ENCODE measurements at places on chromosomes 2 and 18.

GRCh38 chr18:21047126-21047525, 64.5 kb downstream of the ROCK1 start:
- DNase-seq: no peak

DNA sequence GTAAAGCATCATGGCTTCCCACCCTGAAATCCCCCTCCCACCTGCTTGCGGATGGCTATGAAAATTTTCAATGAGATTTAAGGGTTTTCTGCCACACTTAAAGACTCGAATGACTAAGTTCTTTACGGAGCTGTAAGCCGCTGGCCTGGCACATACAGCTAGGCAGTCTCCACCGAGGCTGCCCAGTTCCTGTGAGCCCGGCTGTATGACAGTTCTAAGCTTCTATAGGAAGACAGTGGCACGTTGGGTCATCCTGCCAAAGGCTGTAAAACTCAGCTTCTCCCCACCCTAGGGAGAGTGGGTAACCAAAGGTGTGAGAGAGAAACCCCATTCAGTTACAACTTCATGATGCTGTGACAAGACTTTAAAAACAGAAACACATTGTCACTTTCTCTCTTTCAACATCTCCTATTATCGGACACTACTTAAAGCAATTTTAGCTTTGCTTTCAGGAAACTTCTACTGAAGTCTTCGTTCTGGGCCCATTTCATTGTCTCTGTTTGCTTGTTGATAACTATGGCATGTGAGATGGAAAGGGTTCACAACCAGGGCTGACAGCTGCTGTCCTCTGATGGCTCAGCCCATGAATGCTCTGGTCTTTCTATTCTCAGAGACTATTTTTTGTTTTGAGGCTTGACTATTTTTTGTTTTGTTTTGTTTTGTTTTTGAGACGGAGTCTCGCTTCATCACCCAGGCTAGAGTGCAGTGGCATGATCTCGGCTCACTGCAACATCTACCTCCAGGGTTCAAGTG, 7.1 kb downstream of the CASP8 start:
- DNase-seq: no peak

DNA sequence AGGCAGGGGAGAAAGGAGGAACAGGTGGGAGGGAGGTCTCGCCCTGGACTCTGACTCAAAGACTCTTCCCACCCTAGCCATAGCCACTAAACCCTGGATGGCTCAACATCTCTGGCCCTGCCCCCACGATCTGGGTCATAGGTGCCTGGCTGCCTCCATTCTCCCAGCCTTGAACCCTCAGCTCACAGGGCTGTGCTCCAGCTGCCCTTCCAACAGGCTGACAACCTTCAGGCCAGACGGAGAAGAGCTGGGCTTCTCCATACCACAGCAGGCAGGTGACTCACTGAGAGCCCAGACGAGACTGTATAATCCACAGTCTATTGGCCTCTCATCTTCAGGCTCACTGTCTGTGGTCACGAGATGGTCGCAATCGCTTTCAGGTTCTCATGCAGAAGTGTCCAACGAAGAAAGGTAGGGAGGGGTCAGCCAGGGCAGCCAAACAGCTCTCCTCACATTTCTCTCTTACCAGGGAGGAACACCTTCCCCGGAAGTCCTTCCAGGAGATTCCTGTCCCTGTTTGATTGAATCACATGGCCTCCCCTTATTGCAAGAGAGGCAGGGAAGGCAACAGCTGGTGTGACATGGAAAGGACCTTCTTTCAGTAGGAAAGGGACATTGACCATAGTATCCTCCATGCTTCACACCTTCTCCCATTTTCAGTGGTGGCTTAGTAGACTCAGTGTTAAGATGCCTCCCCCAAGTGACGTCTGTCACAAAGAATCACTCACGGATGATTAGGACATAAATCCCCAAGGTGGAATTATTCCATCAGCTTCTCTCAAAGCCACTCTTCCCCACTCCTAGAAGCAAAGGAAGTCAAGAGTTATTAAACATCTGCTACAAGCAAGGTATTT, 100.1 kb downstream of the MRO start:
- DNase-seq: no peak

- DNase-seq: no peak
These were observed 223.3 kb downstream of the CNTNAP5 start for GRCh38 chr2:124248386-124248785.

GRCh38 chr18:75462178-75462832, 34.8 kb upstream of the SMIM21 start:
- DNase-seq: no peak

DNA sequence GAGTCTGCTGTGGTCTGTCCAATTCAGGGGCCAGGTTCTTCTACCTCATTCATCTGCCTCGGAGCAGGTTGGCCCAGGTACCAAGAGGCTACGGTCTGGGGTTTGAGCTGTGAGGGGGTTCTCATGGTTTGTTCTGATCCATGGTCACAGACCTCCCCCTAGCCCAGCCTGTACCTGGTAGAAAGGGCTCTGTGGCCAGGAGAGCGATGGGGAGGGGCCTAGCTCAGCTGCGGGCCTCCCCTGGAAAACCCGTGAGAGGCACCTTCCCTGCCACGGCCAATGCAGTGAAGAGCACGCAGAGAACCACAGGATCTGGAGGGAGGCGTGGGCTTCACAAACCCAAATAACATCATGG, 19.6 kb upstream of the ALLC start:
- DNase-seq: no peak

- no peak for DNase-seq
These were observed 591.3 kb upstream of the ZNF804A start for GRCh38 chr2:184006998-184007397.

- DNase-seq: no peak
These were observed 330.8 kb downstream of the TXNL1 start for GRCh38 chr18:56307354-56308170.

DNA sequence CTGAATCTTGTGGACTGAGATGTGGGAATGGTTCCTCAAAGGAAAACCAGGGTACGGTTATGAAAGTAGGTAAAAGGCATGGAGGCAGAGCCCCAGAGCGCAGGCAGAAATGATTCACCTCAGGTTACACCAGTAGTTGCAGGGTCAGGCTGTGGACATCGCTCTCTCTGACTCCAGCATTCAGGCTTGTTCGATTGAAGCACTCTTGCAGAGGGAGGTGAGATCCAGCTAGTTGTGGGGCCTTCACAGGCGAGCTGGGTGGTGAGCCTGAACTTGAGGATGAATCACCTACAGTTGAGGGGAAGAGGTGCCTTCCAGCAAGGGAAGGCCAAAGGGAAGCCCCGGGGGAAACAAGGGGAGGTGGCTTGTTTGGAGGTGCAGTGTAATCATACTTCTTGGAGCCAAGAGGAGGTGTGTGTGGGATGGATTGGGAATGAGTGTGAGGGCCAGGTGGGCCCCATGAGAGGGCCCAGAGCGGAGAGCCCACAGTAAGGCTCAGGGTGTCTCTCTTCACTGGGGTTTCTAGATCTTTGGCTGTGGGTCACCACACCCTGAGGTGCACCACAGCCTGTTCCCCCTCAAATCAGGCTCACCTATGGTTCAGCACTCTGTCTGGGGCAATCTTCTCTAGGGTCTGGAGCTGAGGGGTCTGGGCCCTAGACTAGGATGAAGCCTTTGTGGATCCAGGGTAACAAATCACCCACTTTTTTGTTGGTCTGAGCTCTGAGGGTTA, 48.5 kb upstream of the MCFD2 start:
- no peak for DNase-seq

- DNase-seq: no peak
These were observed 36.1 kb upstream of the TNFRSF11A start for GRCh38 chr18:62289047-62289446.

DNA sequence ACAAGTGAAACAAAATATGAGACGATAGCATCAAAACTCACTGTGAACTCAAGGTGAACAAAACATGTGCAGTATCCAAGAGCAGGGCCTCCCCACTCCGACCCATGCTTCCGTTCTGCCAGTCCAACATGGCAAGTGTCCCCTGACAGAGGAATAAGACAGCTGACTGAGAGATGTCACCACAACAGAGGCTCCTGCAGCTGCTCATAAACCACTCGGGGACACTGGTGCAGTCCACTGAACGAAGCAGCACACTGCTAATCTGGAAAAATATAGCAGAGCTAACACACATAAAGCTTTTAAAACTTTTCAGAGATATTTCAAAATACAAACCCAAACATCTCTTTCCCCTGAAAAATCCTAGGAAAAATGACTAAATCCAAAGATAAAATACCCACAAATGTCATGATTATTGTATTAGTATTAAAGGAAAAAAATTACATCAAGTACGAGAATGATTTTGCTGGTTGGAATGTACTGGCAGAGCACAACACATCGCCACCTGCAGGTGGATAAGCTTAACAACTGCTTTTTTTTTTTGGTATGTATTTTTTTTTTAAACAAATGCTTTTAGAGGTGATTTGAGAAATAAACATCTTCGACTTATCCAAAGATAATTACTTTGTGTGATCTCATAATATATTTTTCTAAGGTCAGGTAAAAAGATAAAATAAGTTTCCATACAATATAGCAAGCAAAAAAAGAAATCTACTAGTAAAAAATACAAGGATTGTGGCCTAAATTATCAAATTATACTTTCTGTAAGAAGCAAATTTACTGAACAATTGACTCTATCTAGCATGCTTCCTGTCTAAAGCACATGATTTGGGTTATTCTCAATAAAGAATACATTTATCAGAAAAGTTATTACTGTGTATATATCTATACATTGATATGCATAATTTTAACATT, 18.6 kb downstream of the THADA start:
- DNase-seq: no peak

DNA sequence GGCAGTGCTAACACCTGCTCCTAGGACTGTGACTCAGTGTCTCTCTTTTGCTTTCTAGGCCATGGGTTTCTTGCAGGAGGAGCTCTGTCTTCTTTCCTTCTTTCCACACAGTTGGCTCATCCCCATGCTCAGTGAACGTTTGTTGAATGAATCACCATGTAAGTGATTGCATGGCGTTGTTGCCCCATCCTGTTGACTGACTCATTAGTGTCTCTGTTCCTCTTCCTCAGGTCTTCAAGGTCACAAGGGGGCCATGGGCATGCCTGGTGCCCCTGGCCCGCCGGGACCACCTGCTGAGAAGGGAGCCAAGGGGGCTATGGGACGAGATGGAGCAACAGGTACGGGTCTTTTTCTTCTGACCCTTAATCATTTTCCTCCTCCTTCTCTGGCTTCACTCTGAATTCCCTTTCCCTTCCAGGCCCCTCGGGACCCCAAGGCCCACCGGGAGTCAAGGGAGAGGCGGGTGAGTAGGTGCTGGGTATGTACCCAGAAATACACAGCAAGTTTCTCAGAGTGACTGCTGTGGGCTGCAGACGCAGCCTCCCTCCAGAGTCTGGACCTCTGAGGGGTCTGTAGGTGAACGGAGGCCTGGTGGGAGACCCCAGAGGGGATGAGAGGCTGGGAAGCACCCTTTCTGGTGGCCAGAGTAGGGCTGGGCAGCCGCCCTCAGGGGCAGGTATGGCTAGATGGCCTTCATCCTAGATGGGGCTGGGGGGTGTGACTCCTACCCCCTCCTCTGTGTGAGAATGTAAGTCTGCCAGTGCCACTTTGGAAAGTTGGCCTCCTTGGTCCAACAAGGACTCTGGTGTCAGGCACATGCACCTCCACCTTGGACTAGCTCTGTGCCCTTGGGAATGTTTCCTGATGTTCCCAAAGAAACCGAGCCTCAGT, 32.4 kb downstream of the MARCO start:
- no peak for DNase-seq

GRCh38 chr2:105039559-105039958, 1.7 kb downstream of the MRPS9 start:
- no peak for DNase-seq

GRCh38 chr2:164717000-164717803, 95.9 kb upstream of the GRB14 start:
- DNase-seq: no peak

DNA sequence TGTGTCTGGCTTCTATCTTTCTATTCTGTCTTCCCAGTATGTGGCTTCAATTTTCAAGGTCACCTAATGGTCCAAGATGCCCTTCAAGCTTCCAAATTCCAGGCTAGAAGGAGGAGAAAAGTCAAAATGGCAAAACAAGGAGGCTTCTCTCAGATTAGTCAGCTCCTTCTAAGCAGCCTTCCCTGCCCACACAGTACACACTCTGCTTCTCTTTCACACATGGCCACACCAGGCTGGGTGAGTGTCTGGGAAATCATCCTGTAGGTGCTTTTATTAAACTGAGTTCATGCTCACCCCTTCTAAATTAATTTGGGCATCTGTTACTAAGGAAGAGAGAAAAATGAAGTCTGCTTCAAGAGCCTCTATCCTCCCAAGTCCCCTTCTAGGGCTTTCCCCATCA, 277.2 kb upstream of the MGAT5 start:
- no peak for DNase-seq

DNA sequence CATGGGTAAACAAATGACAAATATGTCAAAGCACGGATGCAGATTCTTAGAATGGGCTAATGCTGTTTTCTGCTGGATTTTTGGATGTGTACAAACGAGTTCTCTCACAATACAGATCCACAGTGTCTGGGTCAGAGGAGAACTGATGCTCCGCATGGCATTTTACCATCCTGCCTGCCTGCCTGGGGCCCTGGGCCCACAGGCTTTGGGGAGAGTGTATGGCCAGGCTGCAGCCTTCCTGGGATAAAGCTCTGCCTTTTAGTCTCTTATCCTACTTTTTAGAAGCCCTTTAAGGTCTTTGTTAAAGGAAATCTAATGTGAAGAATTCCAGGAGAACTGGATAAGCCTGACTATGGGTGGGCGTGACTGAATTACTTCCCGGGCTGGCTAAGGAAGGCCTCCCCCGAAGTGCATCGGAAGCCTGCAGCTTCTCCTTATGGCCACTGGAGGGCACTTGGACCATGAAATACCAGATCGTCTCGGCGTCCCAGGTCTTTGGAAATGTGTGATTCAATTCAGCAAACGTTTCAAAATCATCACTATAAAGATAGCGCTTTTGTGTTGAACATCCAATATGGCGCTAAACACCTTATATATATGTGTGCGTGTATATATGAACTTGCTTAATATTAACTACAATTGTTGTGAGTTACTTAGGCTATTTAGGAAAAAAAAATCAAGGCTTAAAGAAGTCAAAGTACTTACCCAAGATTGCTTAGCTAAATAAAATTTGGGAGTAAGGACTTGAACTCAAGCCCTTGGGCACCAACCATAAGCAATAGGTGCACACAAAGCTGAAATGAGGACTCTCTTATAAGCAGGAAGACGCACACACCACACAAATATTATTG, 15.2 kb upstream of the DNPEP start:
- peak; percentile 29 for DNase-seq

- DNase-seq: no peak
These were observed 60.0 kb downstream of the RNF144A start for GRCh38 chr2:6977113-6977741.

GRCh38 chr2:67457699-67458098, 60.6 kb downstream of the ETAA1 start:
- DNase-seq: no peak

GRCh38 chr2:643761-644160, 33.4 kb downstream of the TMEM18 start:
- no peak for DNase-seq

Measured in activated CD8-positive, alpha-beta memory T cell treated with anti-CD3 and anti-CD28 coated beads for 1 hour (primary cell).